T follicular helper cell (primary cell): ENCODE measurements at places on chromosomes 5 and 9.

- no peak for DNase-seq
These were observed 139.5 kb downstream of the STARD4 start for GRCh38 chr5:111372799-111373198.

GRCh38 chr9:120818595-120818994 is 24.1 kb downstream of the PSMD5 start:
- no peak for DNase-seq

GRCh38 chr5:131532031-131532640 is 102.9 kb downstream of the RAPGEF6 start:
- no peak for DNase-seq

- DNase-seq: no peak
These were observed 39.5 kb downstream of the LARP1 start for GRCh38 chr5:154794525-154795234.

- no peak for DNase-seq
These were observed 53.6 kb downstream of the GADD45G start for GRCh38 chr9:89658401-89658800.

- no peak for DNase-seq
These were observed 479.4 kb downstream of the TLR4 start for GRCh38 chr9:118183576-118183975.

- DNase-seq: no peak
These were observed 110.9 kb downstream of the ESM1 start for GRCh38 chr5:54874337-54875021.

DNA sequence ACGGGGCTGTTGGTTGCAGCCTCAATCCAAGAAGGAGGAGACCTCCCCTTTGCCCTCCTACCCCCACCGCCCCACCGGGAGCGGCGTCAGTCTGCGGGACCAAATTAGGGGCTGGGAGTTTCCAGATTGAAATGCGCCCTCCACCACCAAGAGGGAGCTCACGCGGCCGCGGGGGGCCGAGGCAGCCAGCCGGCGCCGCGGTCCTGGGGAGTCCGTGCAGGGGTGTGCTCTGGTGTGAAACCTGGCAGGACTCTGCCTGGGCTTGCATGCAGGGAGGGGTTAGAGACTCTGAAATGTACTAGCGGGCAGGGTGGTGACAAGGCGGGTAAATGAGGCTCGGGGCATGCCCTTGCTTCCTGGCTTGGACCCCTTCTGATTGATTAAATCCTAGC is 989 bp upstream of the FBN2 start:
- no peak for DNase-seq
